ENCODE measurements at places on chromosomes 13 and 19. TPM values are rescaled to one million over a fixed set of nuclear protein-coding genes. Genes with fewer than 3 reads are reported as not detected.

DUS3L gene
- 20.3 TPM for total RNA-seq

HNRNPA1L2 gene
- total RNA-seq: 4.5 TPM

SPRY2 gene
- 44.4 TPM for total RNA-seq

RABAC1 gene
- 142 TPM for total RNA-seq

DNA sequence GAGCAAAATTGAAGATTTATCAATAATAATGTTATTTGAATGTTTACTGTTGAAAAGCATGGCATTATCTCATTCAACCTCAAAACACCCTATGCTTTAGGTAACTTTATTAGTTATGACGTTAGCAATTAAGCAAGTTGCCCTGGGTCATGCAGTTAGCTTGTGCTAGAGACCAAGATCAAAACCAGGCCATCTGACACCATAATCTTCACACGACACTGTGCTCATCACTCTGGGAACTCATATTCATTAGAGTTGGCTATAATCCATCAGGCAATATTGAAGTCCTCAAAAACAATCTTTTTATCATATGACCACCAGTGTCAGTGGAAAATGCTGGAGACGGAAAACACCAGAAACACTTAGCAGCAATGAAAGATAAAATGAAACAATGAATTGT lies 253.5 kb downstream of the PCDH20 start:
- peaks cover 8% of the 10 kb centered on the region for H3K4me1 ChIP-seq
- peak overlapping the region; percentile 68 for H3K27ac ChIP-seq
- H3K27me3 ChIP-seq: no peaks in the 10 kb centered on the region

DNA sequence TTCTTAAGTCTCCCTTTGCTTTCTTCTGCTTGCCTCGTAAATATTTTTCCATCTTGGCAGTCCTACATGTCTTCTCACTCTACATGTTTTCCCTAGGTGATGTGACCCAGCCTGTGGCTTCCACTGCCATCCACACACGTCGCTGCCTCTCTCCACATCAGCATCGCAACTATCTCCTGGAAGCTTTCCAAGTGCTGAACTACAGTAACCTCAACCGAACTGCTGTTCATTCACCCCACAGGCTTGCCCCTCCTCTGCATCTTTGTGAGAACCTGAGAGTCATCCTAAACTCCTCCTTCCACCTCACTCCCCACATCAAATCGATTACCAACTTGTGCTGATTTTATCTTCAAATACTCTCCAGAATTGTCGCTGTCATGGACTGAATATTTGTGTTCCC lies 41.2 kb upstream of the USPL1 start:
- H3K4me3 ChIP-seq: no peak overlapping the region
- H3K4me1 ChIP-seq: peaks cover 12% of the 10 kb centered on the region
- H3K27ac ChIP-seq: no peak overlapping the region
- H3K27me3 ChIP-seq: no peaks in the 10 kb centered on the region
- DNase-seq: no peak

GRCh38 chr19:51253088-51253806 lies 2.4 kb downstream of the SIGLECL1 start:
- no peak overlapping the region for H3K27ac ChIP-seq
- no peak overlapping the region for H3K4me3 ChIP-seq
- no peaks in the 10 kb centered on the region for H3K36me3 ChIP-seq

- H3K4me1 ChIP-seq: peaks cover 79% of the 10 kb centered on the region
- H3K27me3 ChIP-seq: no peaks in the 10 kb centered on the region
- H3K36me3 ChIP-seq: peaks cover 5% of the 10 kb centered on the region
- H3K27ac ChIP-seq: peak overlapping the region; percentile 66
- DNase-seq: no peak
- peak overlapping the region; percentile 35 for H3K4me3 ChIP-seq
These were observed 3.8 kb downstream of the ELAVL1 start for GRCh38 chr19:8001651-8001994.

DNA sequence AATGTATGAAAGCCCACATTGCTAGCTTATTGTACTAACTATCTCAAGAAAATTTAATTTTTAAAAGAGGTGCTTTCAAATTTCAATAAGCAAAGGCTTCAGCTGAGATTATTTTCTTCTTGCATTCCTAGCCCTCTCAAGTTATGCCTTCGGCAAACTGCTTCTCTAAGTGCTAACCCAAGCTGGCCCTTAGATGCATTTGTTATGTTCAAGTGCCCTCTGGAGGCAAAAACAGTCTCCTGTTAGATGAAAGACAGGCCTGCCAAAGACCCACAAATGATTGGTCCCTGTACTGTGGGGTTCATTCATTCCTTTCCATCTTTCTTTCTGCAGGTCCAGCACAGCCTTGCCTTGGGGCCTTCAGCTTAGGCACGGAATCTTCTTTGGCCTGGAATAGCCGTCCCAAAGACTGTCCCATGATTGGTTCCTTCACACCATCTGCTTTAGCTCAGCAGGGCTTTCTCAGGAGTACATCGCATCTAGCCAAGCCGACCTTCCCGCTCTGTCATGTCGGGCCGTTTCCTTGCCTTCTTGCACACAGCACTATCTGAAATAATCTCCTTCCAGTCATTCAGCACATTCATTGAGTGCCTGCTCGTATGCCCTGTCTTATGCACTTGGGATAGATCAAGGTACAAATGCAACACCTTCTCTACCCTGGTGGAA lies 26.4 kb upstream of the TPTE2 start:
- H3K27ac ChIP-seq: no peak overlapping the region
- H3K4me3 ChIP-seq: no peak overlapping the region
- no peak for DNase-seq
- no peaks in the 10 kb centered on the region for H3K36me3 ChIP-seq
- H3K4me1 ChIP-seq: no peaks in the 10 kb centered on the region

DNA sequence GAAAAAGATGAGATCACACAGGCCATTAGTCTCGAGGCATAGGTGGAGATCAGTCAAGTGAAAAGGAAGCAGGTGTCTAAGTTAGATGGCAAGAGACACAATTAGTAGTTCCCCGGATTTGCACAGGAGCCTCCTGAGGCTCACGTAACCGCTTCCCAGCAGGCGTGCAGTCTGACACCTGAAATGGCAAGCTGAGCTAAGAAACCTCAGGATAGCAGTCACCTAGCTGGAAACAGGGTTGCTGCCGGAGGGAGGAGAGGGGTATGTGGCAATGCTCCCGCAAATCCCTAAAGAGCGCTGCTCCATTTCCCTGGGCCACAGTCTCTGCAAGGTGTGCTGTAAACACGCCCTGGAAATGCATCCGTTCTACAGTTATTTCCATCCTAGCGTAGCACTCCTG lies 1151.0 kb downstream of the DIAPH3 start:
- no peaks in the 10 kb centered on the region for H3K27me3 ChIP-seq
- no peaks in the 10 kb centered on the region for H3K36me3 ChIP-seq
- no peaks in the 10 kb centered on the region for H3K4me1 ChIP-seq
- no peak for DNase-seq
- no peak overlapping the region for H3K4me3 ChIP-seq
- no peak overlapping the region for H3K27ac ChIP-seq

DNA sequence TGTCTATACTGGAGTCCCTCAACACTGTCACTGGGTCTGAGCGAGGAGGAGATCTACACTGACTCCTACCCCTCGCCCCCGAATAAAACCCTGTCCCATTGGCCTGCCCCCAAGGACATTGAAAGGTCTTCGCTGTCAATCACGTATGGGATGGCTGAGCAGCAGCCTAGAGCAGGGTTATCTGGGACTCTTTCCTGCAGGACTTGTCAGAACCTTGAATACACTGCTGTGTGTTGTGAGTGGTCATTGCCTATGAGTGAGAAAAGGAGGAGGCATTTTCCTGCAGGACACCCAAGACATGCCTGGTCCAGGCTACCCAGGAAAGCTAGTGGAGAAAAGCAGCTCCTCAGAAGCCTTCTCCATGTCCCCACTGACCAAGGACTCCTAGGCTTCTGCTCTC lies 9.6 kb downstream of the PVR start:
- peaks cover 75% of the 10 kb centered on the region for H3K36me3 ChIP-seq
- peaks cover 13% of the 10 kb centered on the region for H3K4me1 ChIP-seq
- H3K27ac ChIP-seq: no peak overlapping the region
- H3K4me3 ChIP-seq: no peak overlapping the region

GRCh38 chr19:13011653-13012389 lies 16.5 kb downstream of the NFIX start:
- H3K27me3 ChIP-seq: no peaks in the 10 kb centered on the region
- peaks cover 4% of the 10 kb centered on the region for H3K36me3 ChIP-seq
- H3K4me1 ChIP-seq: peaks cover 100% of the 10 kb centered on the region
- H3K27ac ChIP-seq: peak overlapping the region; percentile 97
- DNase-seq: no peak

- H3K4me3 ChIP-seq: no peak overlapping the region
- no peak for DNase-seq
- peaks cover 11% of the 10 kb centered on the region for H3K4me1 ChIP-seq
- H3K27me3 ChIP-seq: no peaks in the 10 kb centered on the region
- H3K36me3 ChIP-seq: peaks cover 8% of the 10 kb centered on the region
These were observed 63.1 kb downstream of the SPATA13 start for GRCh38 chr13:24223341-24224231.

DNA sequence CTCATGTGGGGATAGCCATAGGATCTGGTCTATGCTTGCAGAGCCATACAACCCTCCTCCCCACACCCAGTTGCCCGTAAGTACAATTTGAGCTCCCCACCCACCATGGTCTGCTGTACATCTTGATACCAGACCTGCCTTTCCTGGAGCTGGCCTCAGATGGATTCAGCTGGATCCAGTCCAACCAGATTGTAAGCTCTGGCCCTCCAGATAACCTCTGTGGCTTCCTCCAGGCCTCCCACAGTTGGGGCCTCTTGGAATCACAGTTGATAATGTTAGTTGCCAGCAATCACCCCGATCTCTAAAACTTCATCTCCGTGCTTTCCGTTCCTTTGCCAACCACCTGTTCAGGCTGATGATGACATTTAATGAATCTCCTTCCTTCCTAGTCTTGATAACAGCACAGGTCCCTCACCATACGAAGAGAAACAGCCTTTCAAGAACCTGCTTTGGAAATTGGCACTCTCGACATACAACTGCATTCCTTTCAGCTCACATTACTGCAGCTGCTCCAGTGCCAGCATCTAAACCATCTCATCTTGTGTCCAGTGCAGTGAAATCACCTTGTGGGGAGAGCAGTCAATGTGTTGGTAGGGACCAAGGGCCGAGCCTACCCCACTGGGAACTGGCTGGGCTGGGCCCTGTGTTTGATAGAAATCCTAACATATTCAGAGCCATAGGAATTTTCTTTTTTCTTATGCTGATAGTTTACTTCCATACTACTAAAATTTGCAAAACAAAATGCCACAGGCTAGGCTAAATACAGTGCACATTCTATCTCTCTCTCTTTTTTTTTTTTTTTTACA lies 15.1 kb upstream of the FOXO1 start:
- DNase-seq: no peak
- H3K4me1 ChIP-seq: peaks cover 24% of the 10 kb centered on the region
- no peaks in the 10 kb centered on the region for H3K36me3 ChIP-seq
- H3K27ac ChIP-seq: no peak overlapping the region
- no peaks in the 10 kb centered on the region for H3K27me3 ChIP-seq

GRCh38 chr13:58906329-58907007 lies 1257.3 kb downstream of the DIAPH3 start:
- H3K36me3 ChIP-seq: no peaks in the 10 kb centered on the region
- H3K4me3 ChIP-seq: no peak overlapping the region
- DNase-seq: no peak
- no peak overlapping the region for H3K27ac ChIP-seq
- no peaks in the 10 kb centered on the region for H3K4me1 ChIP-seq

All from esophagus muscularis mucosa (tissue), 4 donors.